H9 (cell line): ENCODE measurements at places on chromosomes 13 and 19.

DNA sequence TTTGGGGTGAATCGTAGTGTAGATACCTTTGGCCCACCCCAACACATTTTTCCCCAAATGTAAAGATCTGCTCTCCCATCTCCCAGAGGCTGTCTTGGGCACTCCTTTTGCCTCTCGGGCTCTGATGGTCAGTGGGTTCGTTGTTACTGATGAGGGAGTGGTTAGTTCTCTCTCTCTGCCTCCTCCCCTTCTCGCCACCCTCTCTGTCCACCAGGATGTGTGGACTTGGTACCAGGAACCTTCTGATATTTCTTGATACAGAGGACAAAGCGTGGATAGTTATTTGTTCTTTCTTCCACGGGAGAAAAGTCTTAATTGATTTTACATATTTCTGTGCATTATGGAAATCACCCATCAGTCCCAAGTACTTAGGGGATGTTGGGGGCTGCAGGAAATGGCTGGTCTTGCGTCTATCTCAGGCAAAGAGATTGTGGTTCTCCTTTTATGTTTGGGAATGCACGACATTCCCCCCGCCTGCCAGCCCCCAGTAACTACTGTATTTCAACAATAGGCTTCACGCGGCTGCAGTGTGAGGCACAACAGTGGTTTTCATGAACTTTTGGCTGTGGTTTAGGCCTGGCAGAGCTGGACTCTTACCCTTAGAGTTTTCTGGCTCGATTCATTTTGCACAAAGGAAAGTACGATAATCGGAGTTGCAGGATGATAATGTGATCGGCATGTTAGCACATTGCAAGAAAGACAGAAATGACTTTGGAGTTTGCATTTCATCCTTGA lies 79.0 kb upstream of the ZNF536 start:
- DNase-seq, result peak; percentile 11

- DNase-seq, result no peak
Measured at GRCh38 chr19:33612928-33613619, 8.7 kb upstream of the CHST8 start.

- no peak for DNase-seq
Measured at GRCh38 chr19:58067240-58067912, 8.3 kb downstream of the ZNF135 start.

DNA sequence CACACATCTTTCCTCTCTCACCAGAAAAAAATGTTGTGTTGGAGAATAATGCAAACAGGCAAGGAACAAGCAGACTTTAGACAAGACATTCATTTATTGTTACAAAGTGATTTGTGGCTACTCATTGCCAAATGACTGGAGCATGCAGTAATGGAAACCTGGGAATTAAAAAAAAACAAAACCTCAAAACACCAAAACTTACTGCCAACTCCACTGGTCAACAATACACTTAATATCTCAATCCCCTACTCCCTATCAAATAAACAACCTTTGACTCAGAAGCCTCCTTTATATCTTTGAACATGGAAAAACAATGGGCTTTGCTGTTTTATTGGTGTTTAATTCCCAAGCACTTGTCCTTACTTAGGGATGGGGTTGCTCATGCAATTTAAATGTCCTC lies 112.8 kb downstream of the POSTN start:
- no peak for DNase-seq

DNA sequence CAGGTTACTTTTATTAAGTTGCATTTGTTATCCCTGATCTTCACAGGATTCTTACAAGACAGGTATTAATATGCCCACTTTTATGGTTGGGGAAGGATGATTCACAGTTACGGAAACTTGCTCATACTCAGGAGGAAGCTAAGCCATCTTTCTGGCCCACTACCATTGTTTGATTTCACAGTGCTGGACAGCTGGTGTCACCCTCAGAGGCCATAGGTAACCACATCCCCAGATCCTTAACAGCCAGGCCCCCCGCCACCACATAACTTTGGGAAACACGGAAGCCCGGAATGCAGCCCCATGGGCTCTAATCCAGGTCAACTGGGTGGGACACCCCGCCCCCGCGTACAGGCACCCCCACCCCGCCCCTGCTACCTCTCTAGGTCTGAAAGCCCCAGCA lies 119.7 kb downstream of the IRS2 start:
- DNase-seq, result no peak

- no peak for DNase-seq
Measured at GRCh38 chr13:100890645-100891044, 216.1 kb upstream of the TMTC4 start.

DNA sequence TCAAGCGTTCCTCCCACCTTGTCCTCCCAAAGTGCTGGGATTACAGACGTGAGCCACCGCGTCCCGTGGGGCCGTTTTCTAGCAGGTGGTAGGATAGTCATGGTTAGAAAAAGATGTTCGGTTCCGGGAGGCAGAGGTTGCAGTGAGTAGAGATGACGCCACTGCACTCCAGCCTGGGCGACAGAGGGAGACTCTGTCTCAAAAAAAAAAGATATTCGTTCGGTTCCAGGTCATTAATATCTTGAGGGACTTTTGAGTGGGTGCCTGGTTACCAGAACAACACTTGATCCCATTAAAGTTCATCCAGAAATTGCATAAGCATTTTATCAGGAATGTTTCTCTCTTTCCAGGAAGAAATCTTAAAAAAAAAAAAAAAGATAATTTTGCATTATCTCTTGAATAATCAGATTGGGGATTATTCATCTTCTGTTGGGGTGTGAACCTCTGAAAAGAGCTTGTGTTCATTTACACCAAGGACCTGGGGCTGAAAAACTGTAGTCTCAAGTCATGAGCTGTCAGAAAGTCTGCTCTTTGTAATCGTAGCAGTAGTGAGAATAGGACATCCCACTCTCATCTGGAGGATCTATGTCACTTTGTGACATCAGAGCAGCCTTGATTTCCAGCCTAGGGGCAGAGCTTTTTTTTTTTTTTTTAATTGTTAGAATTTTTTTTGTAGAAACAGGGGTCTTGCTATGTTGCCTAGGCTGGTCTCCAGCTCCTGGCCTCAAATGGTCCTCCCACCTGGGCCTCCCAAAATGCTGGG lies 1.0 kb upstream of the ETHE1 start:
- DNase-seq, result no peak

DNA sequence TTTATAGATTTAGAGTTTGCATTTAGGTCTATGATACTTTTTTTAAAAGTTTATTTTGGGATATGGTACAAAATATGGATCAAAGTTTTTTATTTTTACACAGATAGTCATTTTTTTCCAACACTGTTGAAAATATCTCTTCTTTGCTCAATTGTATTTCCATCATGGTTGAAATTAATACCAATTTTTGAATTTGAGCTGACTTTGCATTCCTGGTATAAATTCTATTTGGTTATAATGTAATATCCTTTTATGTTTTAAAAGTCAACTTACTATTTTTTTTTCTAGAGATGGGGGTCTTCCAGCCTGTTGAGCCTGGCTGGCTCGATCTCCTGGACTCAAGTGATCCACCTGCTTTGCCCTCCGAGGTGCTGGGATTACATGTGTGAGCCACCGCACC lies 620.1 kb downstream of the OLFM4 start:
- no peak for DNase-seq

DNA sequence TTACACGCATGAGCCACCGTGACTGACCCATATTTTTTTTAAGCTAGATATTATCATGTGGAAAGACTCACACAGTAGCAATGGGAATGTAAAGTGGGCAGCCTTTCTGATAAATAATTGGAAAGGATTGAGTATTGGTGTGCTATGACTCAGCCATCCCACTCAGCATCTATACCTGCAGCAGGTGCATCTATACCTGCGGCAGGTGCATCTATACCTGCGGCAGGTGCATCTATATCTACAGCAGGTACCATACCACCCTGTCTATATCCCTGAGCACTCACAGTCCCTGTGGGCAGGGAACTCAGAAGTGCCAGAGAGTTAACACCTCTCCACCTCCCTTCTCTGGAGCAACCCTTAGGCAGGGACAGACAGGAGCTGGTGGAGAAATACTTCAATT lies 5.2 kb upstream of the LRRC8E start:
- no peak for DNase-seq

- peak; percentile 76 for DNase-seq
Measured at GRCh38 chr19:37304190-37304883, 66.6 kb upstream of the ZNF527 start.

GRCh38 chr19:3380829-3381228 lies 14.4 kb downstream of the NFIC start:
- no peak for DNase-seq

DNA sequence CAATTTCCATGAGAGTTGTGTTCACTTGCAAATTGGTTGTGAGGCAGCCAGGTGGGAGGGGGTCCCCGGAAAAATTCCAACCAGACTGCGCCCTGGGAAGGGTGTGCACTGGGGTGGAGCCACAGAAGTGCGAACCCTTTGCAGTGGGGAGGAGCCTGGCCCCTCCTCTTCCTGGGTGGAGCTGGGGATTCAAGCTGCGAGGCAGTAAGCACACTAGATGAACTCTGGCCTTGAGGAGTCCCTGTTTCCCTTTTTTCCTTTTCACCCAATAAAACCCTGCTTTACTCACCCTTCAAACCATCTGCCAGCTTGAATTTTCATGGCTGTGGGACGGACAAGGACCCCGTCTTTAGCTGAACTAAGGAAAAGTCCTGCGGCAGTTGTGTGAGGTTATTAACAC lies 31.0 kb upstream of the MBNL2 start:
- no peak for DNase-seq

DNA sequence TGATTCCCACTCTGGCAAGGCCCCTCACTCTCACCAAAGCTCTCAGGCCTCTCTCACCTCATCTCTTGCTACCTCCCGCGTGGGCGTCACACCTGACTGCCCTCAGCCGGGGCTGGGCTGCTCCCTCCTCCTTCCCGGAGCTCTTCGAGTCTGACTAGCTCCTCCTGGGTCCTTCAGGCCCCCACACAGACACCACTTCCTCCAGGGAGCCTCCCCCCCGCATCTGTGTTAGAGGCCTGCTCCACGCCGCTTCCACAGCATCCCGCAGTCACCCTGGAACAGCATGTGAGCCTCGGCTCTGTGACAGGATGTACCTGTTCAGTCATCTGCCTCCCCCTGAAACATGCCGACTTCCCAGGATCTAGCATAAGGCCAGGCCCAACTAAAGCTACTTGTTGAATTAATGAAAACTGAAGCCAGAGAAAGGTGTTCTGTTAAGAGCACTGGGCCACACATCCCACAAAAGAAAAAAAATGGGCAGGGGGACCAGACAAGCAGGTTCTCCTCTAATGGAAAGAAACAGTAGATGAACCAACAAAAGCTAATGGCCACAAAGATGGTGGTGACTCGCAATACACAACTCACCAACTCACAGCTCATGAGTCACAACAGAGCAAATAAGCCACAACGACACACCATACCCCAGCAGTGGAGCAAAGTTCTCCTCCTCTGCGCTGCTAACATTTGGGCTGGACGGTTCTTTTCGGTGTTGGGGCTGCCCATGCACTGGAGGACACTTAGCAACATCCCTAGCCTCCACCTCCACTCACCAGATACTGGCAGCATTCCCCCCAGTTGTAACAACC lies 3.0 kb downstream of the PPP6R1 start:
- no peak for DNase-seq

DNA sequence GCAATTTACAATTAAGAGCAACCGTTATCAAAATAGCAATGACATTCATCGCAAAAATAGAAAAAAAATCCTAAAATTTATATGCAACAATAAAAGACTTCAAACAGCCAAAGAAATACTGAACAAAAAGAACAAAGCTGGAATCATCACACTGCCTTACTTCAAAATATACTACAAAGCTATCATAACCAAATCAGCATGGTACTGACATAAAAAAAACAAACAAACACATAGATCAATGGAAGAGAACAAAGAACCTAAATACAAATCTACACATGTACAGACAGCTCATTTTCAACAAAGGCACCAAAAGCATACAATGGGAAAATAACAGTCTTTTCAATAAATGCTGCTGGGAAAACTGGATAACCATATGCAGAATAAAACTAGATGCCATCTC lies 6.4 kb downstream of the ZNF562 start:
- no peak for DNase-seq

DNA sequence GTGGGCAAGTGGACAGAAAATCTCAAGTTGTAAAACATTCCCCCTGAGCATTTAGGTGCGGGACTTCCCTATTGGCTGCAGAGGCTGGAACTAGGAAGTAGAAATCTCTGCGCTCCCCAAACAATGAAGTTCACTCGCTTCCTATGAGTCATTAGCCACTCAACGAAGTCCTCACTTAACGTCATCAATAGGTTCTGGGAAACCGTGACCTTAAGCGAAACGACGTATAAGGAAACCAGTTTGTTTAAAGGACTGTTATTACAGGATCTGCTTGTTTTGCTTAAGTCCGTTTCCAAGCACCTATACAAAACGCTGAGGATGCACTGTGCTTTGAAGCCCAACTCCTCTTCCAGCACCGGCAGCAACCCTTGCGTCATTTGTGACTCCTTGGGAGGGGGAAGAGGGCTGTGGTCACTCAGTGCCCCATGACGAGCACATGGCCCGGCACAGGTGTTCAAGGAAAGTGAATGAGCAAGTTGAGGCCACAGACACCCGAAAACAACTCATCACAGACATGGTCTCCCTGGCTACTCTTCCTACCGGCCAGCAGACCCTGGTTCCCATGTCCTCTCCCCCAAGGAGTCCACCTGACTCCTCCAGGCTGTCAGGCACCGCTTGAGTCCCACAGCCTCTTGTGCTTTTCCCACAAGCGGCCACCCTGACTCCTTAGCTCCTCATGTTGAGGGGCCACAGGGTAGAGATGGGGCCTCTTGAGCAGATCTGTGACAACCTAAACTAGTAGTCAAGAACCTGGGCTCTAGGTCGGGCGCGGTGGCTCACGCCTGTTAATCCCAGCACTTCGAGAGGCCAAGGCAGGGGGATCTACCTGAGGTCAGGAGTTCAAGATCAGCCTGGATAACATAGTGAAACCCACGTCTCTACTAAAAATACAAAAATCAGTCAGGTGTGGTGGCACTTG lies 4.8 kb downstream of the RPS16 start:
- DNase-seq, result peak; percentile 84

DNA sequence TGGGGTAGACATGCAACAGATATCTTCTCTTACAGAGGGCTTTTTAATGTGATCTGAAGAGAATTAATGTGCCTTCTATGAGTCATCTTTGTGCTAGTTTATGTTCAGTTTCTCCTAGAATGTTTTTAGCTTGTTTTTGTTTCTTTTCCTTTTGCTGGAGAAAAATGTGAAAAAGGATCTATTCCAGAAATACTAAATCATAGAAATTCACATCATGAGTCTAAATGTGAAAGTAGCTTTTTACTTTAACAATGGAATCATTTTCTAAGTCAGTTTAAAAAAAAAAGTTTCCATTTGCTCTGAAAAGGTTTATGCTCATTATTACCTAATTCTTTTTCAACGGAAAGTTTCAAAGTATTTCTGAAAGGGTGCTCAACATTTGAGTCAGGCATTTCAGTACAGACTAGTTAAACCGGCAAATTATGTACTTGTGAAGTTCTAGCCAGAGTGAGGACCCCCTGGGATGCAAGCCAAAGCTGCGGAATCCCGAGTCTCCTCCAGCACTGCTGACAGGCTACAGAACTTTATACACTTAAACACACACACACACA lies 72.9 kb downstream of the SPATA13 start:
- DNase-seq, result no peak

- peak; percentile 64 for DNase-seq
Measured at GRCh38 chr19:17405250-17406045, at the start of gene BST2. Gene BST2, minus strand, starts transcription at chr19:17405630. Its CDS starts 55 bp downstream, at chr19:17405575.

GRCh38 chr19:49793561-49793840 lies 19.6 kb downstream of the FUZ start:
- DNase-seq, result no peak

- no peak for DNase-seq
Measured at GRCh38 chr19:45636275-45636674, 2.9 kb downstream of the EML2 start.

GRCh38 chr19:33569821-33570220 lies 48.2 kb upstream of the PEPD start:
- DNase-seq, result no peak
